Stimulated activated CD8-positive, alpha-beta memory T cell treated with anti-CD3 and anti-CD28 coated beads, Interleukin-7, amount 100 ng/mL, for 48 hours (primary cell): ENCODE measurements at places on chromosomes 4 and X.

DNA sequence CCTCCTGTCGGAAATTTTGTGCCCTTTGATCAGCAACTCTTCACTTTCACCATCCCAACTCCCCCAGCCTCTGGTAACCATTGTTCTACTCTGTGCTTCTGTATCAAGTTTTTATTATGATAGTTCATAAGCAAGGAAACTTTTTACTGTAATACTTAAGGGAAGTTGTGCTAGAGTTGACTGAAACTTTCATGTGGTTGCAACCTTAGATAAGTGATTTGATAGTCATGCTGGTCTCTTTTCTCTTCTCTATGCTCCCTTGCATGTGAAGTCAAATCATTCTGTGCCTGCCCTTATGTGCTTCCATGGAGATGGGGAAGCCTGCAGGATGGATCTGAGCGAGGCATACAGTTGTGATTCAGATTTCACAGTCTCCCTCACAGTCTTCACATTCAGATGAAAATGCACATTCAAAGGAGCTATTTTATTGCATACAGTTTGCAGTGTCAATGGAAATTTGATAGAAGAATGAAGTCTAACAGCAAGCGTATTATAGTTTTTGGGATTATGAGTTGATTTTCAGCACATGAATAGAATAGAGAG, 1428.3 kb upstream of the TENM3 start:
- no peak for DNase-seq

GRCh38 chr4:57182132-57182874, 72.1 kb upstream of the IGFBP7 start:
- DNase-seq: no peak

- DNase-seq: no peak
These were observed 56.1 kb downstream of the RAPGEF2 start for GRCh38 chr4:159158985-159159384.

DNA sequence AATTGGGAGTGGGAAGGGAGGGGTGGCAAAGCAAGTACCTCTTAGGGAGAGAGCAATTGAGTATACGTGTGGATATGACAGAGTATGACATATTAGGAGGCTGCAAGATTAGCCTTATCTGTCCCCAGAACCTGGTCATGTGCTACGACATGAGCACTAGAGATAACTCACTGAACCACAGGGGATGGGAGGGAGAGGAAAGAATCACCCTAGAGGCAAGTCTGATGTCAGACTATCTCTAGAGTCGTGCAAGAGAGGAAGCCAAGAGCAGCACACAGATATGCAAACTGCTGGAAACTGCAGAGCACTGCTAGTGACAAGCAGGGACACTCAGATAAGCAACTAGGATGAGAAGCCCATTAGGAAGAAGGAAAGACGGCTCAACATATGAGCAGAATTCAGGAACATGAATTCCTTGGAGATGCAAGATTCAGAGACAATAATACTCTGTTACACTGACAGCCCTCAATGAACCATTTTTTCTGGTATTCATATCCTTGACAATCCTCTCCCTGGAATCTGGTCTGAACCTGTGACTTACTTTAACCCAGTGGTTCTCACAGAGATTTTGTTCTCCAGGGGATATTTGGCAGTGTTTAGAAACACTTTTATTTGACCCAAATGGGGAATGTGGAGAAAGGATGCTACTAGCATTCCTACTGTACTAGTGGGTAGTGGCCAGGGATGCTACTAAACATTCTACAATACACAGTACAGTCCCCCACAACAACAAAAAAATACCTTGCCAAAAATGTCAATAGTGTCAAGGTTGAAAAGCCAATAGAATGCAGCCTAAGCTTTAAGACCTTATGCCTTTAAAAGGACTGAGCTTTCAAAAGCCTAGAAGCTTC, 84.0 kb upstream of the BMP2K start:
- no peak for DNase-seq

DNA sequence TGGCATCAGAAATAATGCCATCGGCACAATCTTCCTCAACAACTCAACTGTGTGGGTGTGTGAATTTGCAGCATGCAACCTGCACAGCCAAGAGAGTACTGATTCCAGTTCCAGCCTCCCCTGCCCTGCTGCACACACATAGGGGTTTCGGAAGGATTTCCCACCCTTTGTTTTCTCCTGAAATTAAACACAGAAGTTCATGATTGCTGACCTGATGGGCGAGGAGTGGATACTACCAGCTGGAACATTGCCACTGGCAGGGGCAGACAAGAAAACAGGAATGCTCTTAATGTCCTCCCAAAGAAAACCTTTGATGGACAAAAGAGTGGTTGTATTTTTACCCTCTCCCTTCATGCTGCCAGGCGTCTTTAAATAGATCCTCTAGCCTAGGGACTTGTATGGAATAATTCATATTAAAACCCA, 4.8 kb downstream of the NDP start:
- no peak for DNase-seq

- DNase-seq: no peak
These were observed 70.2 kb downstream of the TRPC5 start for GRCh38 chrX:112012360-112012759.

DNA sequence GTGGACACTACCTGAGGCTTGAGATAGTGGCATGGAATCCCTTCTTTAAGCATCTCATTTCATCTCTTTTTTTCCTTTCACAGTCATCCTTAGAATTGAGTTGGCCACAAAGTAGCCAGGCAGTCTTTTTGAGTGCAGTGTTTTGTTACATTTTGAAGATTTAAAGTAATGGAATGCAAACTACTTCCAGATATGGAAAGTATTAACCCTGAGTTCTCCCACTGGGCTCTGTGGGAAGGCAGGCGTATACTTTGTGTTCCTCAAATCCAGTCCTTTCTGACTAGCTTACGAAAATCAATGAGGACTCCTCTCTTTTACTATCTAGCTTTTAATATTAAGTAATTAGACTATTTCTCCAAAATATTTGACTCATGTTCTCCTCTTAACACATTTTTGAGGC, 29.9 kb downstream of the PCDH10 start:
- no peak for DNase-seq

DNA sequence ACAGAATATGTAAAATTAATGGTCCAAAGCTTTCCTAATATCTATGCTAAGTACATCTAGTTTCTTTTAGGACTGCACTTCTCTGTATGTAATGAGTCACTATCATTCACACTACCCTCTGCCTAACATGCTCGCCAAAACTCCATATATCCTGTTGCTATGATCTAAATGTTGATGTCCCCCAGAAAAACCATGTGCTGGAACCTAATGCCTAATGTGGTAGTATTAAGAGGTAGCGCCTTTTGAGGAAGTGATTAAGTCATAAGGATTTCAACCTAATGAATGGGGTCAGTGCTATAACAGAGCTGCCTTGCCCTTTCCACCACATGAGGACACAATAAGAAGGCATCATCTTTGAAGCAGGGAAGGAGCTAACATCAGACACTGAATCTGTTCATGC, 34.9 kb upstream of the NFKB1 start:
- DNase-seq: no peak

DNA sequence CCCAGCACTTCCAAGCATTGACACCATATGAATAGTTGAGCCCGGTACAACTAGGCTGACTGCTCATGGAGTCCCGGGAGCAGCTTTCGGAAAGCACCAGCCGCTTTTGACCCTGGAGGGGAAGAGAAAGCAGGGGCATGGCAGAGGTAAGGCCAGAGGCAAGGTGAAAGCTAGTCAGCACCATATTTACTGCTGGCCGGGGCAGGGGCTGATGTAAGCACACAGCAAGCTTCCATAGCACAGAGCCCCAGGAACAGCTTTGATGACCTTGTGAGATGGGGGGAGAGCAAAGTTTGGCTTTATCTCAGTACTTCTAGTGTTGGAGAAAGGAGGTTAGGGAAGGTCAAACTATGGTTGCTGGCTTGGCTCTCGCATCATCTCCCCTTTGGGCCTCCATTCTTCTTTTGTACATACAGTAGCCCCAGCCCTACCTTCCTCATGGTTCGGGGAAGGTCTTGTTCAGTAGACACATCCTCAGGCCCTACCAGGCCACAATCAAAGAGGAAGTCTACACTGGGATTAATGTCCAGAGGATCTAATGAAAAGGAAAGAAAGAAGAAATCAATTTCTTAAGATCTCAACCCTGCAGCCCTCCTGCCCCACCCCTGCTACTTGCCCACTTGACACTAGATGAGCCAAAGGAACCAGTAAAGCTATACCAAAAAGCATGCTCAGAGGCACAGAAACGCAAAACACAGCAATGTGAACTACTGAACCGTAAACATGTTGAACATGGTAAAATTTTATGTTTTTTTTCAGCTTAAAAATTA, 9.4 kb downstream of the ZMYM3 start:
- no peak for DNase-seq

DNA sequence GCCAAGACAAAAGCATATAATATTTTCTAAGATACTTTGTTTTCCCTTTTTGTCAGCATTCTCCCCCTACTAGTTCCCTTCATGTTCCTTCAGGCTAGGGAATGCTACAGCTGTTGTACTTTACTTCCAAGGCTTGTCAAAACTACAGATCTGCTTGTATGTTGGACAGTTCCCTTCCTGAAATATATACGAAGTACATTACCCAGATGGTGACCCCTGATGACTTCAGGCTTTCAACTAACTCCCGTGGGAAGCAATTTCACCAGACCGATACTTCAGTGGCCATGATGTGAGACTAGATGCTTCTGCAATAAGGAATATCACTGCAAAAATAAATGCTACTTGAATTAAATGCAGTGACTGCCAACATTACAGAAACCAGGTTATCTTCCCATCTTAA, 332.8 kb downstream of the SH2D1A start:
- DNase-seq: no peak

DNA sequence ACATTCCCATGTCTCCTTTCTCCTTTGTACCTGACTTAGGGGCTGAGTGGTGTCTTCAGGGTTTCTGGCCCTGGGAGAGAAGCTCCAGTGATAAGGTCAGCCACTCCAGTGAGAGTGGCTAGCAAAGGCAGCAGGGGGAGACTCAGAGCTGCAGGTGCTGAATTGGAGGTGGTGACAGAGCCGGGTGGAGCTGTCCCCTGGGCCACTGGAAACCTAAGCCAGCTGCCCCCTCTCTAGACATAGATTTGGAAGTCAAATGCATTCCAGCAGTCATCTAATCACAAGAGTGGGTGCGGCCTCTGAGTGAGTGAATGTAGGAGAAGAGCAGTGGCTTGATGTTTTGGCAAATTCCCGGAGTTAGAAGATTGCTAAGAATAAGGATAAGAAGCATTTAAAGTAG, 28.5 kb downstream of the TRIM2 start:
- no peak for DNase-seq

DNA sequence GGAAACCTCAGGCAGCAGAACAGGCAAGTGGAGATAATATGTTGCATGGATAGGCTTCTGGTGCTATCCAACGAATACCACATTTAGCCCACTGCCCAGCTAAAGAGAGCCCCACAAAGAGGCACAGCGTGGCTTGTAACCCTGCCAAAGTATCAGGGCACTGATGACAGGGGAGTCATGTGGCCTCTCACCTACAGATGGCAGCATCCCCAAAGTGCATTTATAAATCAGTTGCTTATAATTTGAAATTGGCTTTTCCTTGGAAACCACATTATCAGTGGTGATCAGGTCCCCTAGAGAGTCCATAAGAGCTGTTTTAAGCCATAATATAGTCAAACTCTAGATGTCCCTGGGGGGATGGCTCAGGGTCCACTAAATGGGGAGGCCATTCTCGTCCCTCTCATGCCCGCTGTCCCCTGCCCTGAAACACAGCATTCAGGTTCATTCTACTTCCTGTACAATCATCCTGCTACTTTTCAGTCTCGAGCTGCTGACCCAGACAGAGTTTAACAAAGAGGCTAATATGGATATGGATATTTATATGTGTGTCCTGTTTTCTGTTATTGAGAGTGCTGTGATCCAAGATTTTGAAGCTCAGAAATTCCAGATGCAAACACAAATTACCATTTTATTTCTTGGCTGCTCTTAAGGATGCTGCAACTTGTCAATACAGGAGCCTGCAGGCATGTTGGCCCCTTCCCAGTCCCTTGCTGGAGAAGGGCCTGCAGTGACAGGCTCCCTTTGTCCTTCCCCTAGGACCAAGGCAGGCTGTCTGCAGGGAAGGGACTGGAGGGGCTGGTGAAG, 28.5 kb downstream of the SRPX start:
- DNase-seq: no peak
